AG09319 (cell line): ENCODE measurements at places on chromosomes 4 and X.

GRCh38 chr4:7763788-7764187 lies 175.9 kb downstream of the AFAP1 start:
- DNase-seq, result no peak

DNA sequence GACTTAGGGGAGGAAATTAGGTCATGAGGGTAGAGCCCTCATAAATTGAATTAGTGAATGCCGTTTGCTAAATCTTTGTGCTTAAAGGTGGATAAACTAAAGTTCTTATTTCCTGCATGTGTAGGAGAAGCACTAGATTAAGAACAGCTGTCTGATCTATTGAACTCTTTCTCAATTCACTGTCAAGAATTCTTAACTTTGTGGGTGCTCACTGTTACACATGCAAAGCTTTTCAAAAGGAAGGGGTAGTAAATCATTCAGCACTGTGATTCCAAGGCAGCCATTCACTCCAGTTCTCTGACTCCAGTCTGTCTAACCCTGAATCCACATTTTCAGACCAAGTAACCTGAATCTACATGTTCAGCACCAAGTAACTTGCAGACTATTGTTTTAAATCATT lies 1520.1 kb downstream of the PCDH18 start:
- no peak for DNase-seq

DNA sequence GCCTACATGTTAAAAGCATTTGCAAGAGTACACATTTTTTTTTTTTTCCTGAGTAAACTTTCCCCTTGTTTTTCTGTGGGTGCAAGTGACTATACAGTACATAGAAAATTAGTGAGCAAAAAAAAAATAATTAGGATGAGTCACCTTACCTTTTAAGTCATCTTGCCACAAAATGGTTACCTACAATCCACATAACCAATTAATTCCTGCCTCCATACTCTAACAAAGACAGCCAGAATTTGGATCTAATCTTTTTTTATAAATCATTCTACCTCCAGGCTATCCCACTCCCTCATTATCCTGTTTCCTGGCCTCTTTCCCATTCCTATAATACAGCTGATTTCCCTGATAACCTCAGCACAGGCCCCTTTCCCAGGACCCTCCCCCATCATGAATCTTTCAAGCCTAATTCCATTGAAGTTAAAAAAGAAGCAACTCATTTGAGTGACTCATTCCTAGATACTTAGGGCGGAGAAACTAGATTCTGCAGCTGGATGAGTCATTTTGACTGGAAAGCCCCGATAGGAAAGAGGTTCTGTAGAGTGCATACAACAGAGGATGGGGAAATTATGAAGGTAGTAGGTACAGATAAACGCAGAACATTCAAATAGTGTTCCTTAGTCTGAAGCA lies 128.2 kb downstream of the C4orf51 start:
- peak; percentile 61 for DNase-seq

GRCh38 chrX:152600853-152601633 lies 36.7 kb upstream of the GABRQ start:
- DNase-seq, result no peak

- no peak for DNase-seq
These were observed 214.7 kb upstream of the INTU start for GRCh38 chr4:127417885-127418535.

- peak; percentile 53 for DNase-seq
These were observed 36.0 kb downstream of the CXCL8 start for GRCh38 chr4:73776321-73776729.

GRCh38 chr4:52483186-52483890 lies 175.8 kb downstream of the USP46 start:
- DNase-seq, result no peak

DNA sequence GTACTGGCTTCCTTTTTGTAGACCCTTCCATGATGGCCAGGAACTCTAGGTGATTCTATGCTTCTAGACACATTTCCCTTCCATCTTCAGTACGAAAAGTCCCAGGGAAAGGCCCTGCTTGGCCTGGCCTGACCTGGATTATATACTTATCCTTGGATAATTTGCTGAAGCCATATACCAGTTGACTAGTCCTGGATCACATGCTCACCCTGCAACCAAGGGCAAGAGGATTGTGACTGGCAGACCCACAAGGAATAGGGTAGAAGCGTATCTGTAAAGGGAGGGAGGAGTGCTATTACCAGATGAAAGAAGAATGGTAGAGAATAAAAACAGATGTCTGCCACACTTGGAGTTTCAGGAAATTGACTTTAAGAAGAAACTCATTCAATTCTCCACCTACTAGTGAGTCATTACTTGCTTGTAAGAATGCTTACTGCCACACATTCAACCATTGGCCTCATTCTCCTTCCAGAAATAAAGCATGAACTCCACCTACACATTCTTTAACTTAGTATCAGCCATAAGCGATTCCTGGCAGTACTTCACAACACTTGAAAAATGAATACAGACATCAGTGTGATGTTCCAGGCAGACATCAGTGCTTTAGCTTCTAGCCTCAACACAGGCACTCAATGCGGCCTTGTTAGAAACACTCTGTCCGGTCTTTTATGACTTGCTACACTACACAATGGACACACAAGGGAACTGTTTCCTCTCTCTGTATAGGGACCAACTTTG lies 141.8 kb downstream of the CBR4 start:
- peak; percentile 60 for DNase-seq

DNA sequence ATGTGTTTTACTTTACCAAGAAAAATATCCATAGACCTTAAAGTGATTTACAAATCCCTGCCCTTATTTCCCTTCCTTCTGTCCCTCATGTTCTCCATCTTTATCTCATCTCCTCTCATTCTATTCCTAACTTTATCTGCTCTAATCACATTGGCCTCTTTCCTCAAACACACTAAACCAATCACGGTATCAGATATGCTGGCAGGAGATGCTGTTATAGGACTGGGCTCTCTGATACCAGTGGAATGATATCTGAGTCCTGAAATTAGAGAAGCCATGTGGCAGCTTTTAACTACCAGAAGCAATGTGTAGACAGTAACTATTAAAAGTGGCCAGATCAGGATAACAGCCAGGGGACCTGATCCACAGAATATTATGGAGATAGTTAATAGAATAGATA lies 49.9 kb upstream of the GIMD1 start:
- no peak for DNase-seq

- no peak for DNase-seq
These were observed 258.7 kb downstream of the CXXC4 start for GRCh38 chr4:104235967-104236366.

DNA sequence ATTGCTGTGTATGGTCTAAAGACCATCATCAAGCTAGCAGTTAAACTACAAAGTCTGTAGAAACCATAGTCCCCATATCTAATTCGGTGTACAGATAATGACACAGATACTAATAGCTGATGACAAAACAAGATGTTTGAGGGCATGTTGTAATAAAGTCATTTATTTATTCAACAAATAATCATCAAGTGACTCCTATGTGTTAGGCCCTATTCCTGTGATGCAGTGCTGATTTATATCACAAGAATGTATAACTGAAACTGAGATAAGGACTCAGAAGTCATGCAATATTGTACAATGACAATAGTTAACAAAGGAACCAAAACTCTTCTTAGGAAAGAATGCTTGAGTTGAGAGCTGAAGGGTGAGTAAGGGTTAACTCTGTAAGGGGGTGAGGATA lies 315.0 kb upstream of the NR3C2 start:
- no peak for DNase-seq

DNA sequence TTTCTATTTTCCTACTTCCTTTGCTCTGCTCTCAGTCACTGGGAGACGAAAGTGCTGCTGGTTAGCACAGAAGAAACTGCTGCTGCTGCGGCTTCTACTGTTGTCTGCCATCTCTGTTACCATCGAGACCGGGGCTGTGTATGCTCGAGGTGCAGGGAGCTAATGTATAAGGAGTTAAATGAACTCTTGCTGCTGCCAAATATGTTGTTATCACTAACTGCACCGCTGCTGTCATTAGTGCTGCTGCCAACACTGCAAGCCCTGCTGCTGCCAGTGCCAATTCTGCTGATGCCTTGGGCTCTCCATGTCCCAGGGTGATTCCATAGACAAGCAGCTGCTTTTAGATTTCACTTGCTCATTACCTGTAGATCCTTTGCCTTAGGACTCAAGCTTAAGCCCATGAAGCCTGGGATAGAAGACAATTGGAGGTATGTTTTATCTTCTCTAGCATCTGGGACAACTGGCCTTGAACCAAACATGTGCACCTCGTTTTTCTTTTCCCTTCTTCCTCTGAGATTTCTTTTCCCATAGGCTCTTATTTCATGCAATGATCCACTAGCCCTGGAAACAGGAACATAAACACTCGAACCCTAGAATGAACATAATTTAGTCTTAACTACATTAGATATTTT lies 107.8 kb downstream of the CCSER1 start:
- no peak for DNase-seq

DNA sequence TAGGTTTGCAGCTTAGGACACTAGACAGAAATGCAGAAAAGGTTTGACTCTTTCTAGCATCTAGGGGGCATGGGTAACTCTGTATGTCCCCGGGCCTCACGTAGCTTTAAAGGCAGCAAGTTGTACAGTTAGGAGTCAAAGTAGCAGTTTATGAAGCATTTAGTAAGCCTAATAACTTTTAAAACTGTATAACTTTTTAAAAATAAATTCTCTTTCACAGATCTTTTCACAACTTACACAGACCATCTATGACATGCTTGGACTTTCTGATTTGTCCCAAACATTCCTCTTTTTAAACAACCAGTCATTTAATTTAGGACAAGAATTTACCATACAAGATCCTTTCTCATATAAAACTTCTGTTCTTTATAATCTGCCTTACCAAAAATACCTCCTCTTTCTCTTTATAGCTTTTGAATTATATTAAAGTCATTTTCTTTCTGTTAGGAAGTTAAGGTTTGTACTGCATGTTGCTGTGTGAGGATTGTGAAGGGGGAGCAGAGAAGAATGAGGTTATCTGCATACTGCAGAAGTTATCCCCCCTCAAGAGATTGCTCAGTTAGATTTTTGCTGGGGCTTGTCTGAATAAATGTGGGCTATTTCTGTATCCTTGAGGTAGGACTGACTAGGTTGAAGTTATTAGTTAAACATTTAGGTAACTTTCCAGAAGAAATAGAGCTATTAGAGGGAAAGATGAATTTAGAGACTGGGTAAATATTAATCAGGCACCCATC lies 94.3 kb downstream of the CPE start:
- no peak for DNase-seq

DNA sequence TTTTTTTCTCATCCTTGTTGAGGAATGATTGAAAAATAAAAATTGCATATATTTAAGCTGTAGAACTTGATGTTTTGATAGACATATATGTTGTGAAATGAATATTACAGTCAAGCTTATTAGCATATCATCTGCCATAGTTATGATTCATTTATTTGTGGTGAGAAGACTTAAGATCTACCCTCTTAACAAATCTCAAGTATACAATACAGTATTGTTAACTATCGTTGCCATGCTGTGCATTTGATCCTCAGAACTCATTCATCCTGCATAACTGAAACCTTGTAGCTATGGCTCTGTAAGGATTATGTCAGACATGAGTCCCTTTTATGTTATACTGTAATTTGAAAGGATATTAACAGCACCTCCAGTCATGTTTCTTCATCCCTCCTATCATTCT lies 2045.3 kb downstream of the ARAP2 start:
- DNase-seq, result no peak

DNA sequence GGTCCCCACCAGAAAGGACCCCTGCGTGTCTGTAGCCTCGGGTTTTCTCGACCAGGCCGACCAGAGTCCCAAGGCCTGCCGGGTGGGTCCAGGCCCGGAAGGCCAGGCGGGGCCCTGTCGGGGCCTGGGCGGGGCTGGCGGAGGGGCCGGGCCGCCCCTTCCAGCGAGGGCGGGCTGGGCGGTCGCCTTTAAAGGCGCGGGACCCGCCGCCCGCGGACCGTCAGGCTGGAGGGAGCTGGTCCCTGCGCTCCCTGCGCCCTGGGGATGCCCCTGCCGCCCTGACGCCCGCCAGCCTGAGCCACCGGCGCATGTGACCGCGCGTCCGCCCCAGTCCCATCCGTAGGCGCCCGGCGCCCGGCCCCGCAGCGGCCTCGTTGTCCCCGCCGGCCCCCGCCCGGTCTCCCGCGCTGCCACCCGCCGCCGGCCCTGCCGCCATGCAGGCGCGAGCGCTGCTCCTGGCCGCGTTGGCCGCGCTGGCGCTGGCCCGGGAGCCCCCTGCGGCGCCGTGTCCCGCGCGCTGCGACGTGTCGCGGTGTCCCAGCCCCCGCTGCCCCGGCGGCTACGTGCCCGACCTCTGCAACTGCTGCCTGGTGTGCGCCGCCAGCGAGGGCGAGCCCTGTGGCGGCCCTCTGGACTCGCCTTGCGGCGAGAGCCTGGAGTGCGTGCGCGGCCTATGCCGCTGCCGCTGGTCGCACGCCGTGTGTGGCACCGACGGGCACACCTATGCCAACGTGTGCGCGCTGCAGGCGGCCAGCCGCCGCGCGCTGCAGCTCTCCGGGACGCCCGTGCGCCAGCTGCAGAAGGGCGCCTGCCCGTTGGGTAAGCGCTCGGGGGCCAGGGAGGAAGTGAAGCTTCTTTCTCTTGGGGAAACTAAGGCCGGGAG lies at the start of gene HTRA3:
Gene HTRA3, plus strand, starts transcription at position 220 of the 883 bp plus-strand sequence. Its CDS starts 215 bp downstream, at position 435.
- no peak for DNase-seq

GRCh38 chrX:39802354-39802753 lies 295.4 kb downstream of the BCOR start:
- DNase-seq, result no peak

- no peak for DNase-seq
These were observed 35.5 kb upstream of the PLAC8 start for GRCh38 chr4:83149865-83150652.

DNA sequence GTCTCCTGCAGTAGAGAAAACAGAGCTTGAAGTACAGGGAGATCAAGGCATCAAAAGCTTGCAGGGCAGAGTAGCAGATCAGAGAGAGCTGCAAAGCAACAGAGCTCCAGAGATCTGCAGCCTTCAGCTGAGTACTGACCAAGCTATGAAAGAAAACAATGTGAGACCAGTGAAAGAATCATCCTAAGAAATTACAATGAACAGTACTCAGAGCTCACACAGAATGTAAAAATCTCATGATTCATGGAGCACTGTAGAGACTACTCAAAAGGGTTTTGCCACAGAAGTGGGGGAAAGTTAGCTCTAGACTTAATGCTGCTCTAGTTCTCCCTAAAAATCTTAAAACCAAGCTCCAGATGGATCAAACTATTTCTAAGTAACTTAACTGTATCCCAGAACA lies 80.0 kb upstream of the MAB21L2 start:
- no peak for DNase-seq

DNA sequence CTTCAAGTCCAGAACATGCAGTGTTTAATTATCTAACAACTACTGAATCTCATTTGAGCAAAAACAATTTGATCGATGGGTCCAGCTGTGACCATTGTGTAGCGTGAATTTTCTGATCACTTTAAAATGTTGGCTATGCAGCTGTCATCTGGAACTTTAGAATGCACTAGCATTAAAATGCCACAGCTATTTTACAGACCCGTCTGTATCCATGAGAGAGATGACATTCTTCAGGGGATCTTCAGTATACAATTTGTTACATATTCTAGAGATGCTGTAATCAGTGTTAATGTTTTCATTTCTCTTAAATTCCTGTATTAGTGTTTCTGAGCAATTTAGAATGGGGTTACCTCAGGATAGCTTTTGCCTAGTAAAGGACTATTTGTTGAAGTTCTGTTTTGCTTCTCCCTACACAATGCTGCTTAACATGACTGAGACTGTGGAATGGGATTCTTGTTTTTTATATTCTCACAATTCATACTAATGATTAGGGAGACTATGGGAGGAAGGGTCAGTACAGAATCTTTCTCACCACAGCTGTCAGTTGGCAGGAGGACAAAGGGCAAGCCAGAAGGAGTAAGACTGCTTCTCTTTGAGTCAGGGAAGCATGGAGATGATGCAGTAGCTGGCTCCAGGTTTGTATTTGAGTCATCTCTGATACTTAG lies 13.2 kb upstream of the CTSO start:
- DNase-seq, result no peak
